ENCODE measurements at places on chromosomes 11 and 22.

DNA sequence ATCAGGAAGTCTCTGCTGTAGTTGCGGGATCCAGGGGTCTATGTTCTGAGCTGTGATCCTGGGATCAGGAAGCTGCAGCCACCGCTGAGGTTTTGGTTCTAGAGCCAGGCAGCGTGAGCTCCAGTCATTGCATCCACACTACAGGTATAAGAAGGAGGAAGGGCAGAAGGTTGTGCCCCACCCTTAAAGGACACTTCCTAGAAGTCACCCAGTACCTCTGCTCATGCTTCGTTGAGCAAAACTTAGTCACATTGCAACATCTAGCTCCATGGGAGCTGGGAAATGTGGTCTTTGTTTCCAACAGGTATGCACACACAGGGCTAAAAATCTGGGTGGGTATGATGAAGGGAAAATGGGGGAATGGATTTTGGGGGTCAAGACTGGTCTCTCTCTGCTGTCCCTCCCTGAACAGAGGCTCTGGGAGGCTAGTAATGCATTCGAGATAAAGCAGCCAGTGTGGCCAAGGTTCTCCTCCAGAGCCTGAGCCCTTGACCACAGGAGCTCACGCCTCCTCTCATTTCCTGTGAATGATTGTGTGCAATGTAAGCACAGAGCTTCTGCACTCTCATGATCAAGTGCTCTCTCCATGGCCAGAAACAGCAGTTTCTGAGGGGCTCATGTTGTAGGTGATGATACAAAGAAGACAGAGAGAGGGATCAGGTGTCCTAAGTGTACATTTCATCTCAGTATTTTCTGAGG lies 86.8 kb upstream of the OR4B1 start:
- no peak for DNase-seq

DNA sequence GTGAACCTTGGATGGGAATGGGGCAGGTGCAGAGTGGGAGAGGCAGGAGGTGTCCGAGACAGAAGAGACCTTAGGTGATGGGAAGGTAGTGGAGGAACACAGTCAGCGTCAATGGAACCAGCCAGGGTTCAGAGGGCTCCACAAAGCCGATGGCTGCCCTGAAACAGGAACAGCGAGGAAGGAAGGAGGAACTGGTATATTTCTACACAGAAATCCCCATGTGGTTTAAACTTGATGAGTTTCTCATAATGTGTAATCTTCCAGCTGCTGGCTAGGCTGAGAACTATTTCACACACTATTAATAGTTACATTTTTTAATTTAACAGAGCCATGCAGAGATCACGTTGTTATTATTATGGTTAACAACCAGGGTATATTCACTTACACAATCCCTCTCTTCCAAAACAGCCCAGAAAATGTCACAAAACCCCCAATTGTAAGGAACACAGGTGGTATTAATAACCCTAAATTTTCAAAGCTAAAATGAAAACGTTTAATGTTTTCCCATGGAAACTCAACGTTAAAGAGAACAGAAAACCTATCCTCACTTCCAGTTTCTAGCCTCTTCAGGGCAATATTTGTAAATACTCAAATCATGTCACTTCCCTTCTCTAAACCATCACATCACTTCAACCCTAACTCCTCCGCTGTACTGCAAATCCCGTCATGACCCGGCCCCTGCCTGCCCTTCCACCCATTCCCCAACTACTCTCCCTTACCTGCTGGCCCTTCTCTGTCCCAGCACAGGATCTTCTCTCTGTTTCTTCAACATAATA lies 74.5 kb upstream of the ARFGAP3 start:
- DNase-seq: no peak

GRCh38 chr11:91773090-91773489 lies 451.5 kb upstream of the FAT3 start:
- DNase-seq: no peak

DNA sequence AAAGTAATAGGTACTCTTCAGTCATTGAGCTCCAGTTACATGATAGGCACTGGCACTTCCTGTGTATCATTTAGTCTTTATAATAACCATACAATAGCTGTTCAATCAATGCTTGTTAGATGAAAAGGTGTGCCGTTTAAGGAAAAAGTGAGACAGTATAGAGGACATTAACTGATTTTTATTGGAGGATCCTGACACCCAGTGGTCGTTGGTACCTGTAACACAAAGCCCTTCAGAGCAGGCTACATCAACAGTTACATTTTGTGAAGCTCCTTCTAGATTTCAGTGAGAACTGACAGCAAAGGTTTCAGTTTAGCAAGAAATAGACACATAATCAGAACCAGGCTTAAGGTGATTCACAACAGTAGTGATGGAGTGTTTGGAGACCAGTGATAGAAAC lies 44.2 kb downstream of the CCDC81 start:
- DNase-seq: no peak

- no peak for DNase-seq
Observed at GRCh38 chr11:21066030-21066429, 396.6 kb downstream of the NELL1 start.

All from stimulated activated CD4-positive, alpha-beta T cell treated with anti-CD3 and anti-CD28 coated beads, Interleukin-1b, Interleukin-23, amount 100 ng/mL, for 4 hours (primary cell).